ENCODE measurements at places on chromosomes 2 and 18.

DNA sequence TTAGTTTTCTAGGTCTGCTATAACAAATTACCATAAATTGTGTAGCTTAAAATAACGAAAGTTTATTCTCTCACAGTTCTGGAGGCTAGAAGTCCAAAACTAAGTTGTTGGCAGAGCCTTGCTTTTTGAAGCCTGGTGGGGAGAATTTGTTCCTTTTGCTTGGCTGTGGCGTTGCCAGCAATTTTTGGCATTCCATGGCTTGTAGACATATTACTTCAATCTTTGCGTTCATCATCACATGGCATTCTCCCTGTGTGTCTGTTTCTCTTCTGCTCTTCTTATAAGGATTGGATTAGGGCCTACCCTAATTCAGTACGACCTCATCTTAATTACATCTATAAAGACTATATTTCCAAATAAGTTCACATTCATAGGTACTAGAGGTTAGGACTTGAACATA is 217.7 kb downstream of the MBD5 start:
- DNase-seq = no peak

GRCh38 chr2:45237128-45237527 is 227.9 kb upstream of the SIX2 start:
- DNase-seq = no peak

GRCh38 chr2:118721817-118722551 is 125.5 kb downstream of the EN1 start:
- no peak for DNase-seq

DNA sequence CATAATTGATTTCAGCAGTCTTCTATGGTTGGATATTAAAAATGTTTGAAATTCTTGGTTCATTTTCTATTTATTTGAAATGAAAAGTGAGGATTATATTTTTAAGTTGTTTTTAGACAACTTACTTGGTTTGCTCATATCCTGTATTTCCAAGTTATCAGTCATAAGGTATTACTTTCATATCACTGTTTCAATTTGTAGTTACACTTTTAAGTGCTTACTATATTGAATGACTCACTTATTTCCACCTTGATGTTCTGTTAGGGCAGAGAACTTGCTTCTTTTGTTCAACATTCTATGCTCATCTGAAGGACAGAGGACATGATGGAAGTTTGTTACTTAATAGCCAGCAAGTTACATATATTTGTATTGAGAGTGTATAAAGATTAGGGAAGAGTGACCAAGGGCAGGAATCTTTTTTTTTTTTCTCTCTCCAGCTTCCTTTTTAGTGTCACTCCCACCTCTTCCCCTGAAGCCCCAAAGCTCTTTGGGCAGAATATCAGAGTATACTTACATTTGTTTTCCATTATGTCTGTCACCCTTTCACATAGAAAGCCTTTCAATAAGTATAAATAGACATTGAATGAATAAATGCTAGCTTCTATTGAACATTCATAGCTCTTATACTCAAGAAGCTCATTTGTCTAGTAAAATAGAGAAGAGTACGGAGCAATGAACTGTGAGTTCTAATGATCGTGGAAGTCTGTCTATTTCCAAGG is 28.1 kb downstream of the PIK3C3 start:
- DNase-seq = peak; percentile 9

DNA sequence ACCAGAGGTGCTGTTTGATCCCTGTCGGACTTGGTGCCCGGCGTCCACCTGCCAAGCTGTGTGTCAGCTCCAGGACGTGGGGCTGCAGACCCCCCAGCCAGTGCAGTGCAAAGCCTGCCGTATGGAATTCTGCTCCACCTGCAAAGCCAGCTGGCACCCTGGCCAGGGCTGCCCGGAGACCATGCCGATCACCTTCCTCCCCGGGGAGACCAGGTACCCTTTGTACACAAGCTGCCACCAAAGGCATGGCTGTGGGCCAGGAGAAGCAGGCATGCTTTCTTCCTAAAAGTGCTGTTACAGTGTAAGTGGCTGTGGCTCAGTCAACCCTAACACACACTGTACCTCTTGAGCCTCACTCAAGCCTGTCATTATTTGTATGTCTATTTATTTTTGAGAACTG is 103.3 kb downstream of the RNF144A start:
- no peak for DNase-seq

All from GM13976 (cell line).